ENCODE measurements at places on chromosomes 12 and 14. TPM values are rescaled to one million over a fixed set of nuclear protein-coding genes. Genes with fewer than 3 reads are reported as not detected.
A peak's percentile ranks its signal among the peaks of the same experiment; 100 is the strongest.

- ATAC-seq, result no peak
Observed at GRCh38 chr12:126337556-126338441, 1272.6 kb downstream of the AACS start.

DNA sequence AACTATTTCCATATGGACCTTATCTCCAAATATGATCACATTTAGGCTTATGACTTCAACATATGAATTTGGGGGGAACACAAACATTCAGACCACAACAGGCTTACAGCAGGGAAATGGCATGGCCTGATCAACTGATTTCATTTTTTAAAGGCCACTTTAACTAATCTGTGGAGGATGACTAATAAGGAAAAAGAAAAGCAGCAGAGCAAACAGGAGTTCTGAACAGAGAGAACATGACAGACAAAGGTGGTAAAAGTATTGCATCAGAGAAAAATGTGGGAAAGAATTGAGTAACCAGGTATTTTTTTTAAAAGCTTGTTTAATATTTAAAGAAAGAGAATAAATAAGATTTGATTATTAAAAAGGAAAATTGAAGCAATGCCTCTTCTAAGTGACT, 366.1 kb upstream of the TMPO start:
- ATAC-seq, result no peak

DNA sequence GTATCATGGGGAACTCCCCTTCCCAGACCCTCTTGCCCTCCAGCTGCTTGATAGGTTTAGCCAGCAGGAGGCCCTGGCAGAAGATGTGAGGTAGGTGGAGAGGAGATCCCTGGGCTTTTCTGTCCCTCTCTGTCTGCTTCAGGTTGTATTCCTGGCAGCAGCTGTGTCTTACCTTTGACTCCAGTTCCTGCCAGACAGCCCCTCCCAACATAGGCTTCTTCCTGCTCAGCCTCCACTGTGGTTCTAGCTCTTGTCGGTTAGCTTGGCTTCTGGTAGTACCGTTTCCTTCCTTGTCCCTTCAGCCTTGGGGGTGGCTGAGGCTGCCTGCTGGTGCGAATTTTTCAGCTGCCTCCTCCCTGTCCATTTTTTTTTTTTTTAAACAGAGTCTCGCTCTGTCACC, 215.7 kb upstream of the CRY1 start:
- no peak for ATAC-seq

GRCh38 chr14:96217376-96217913, 12.8 kb downstream of the BDKRB2 start:
- no peak for ATAC-seq

GRCh38 chr14:53432378-53432802, 279.3 kb upstream of the DDHD1 start:
- ATAC-seq, result peak; percentile 62

GLT8D2 gene
- total RNA-seq, result 0.88 TPM

SERPINA9 gene
- 0.12 TPM for total RNA-seq
